Uterus (tissue), 4 donors: ENCODE measurements at places on chromosomes 4 and X. TPM values are rescaled to one million over a fixed set of nuclear protein-coding genes. Genes with fewer than 3 reads are reported as not detected.
A peak's percentile ranks its signal among the peaks of the same experiment; 100 is the strongest.

GRCh38 chrX:65528705-65529340 is 5.8 kb downstream of the LAS1L start:
- H3K27me3 ChIP-seq = no peaks in the 10 kb centered on the region
- H3K27ac ChIP-seq = no peak overlapping the region
- no peaks in the 10 kb centered on the region for H3K36me3 ChIP-seq
- H3K4me1 ChIP-seq = no peaks in the 10 kb centered on the region
- DNase-seq = peak; percentile 38

- H3K27ac ChIP-seq = no peak overlapping the region
- no peaks in the 10 kb centered on the region for H3K27me3 ChIP-seq
- DNase-seq = no peak
- no peaks in the 10 kb centered on the region for H3K4me1 ChIP-seq
These were observed 349.4 kb downstream of the ARHGAP10 start for GRCh38 chr4:148081267-148081666.

- no peak for DNase-seq
- no peak overlapping the region for H3K27ac ChIP-seq
- no peaks in the 10 kb centered on the region for H3K36me3 ChIP-seq
These were observed 23.1 kb upstream of the NAP1L5 start for GRCh38 chr4:88720451-88721428.

DNA sequence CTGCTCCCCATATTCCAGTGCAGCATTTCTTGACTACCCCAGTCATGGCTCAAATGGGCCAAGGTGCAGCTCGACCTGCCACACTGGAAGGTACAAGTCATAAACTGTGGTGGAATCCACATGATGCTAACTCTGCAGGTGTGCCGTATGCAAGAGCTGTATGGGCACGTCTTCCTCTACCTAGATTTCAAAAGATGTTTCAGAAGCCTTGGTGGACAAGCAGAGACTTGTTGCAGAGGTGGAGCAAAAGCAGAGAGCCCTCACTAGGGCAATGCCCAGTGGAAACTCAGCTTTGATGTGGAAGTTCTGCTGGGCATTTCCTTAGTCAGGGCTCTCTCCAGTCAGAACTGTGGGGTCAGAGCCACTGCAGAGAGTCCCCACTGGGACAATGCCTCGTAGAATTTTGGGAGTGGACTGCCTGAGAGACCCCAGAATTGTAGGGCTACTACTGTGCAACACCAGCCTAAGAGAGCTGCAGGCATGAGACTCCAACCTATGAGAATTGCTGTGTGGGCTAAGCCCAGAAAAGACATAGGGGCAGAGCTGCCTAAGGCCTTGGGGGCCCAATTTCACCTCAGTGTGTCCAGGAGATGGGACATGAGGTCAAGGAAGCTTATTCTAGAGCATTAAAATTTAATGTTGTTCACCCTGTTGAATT is 65.7 kb downstream of the BEX3 start:
- no peak for DNase-seq
- H3K4me3 ChIP-seq = no peak overlapping the region
- no peaks in the 10 kb centered on the region for H3K4me1 ChIP-seq
- no peaks in the 10 kb centered on the region for H3K36me3 ChIP-seq
- no peaks in the 10 kb centered on the region for H3K27me3 ChIP-seq

DNA sequence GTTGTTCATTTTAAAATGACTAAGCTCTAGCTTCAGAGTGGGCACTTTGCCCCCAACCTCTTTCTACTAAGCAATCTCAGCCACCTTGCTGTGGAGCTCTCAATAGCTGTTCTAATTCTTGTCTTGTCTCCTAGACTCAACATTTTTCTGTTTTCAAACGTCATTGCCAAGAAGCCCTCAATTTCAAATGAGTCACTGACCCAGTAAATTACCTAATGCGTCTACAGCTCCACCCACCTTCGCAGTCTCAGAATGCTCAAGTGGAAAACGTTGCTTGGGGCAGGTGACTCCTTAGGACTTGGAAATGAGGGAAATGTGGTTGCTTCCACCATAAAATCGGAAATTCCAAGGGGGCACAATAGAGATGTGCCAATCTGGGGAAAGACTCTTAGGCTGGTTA is 59.0 kb downstream of the ING2 start:
- H3K27me3 ChIP-seq = no peaks in the 10 kb centered on the region
- no peaks in the 10 kb centered on the region for H3K4me1 ChIP-seq
- H3K27ac ChIP-seq = no peak overlapping the region
- no peak for DNase-seq
- H3K4me3 ChIP-seq = no peak overlapping the region

DNA sequence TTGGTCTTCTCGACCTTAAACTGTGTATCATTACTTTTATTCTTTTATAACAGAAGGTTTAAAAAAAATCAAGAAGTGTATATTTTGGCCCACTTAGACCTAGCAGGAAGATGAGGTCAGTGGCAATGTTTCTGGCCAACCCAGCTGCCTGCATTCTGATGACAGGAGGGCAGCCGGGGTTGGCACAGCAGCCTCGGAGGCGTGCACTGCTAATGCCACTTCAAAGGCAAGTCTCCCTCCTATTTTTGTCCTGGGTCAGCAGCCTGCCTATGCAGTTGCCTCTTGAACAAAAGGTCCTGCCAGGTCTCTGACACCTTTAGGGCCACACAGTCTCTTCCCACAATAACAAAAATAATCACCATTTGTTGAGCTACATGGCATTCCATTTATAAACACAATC is 89.4 kb upstream of the MYOZ2 start:
- no peaks in the 10 kb centered on the region for H3K27me3 ChIP-seq
- H3K4me3 ChIP-seq = no peak overlapping the region
- peaks cover 6% of the 10 kb centered on the region for H3K4me1 ChIP-seq
- DNase-seq = no peak

GRCh38 chr4:57308301-57308700 is 198.1 kb upstream of the IGFBP7 start:
- H3K27me3 ChIP-seq = no peaks in the 10 kb centered on the region
- no peak overlapping the region for H3K27ac ChIP-seq
- H3K4me1 ChIP-seq = no peaks in the 10 kb centered on the region
- no peaks in the 10 kb centered on the region for H3K36me3 ChIP-seq
- no peak overlapping the region for H3K4me3 ChIP-seq

DNA sequence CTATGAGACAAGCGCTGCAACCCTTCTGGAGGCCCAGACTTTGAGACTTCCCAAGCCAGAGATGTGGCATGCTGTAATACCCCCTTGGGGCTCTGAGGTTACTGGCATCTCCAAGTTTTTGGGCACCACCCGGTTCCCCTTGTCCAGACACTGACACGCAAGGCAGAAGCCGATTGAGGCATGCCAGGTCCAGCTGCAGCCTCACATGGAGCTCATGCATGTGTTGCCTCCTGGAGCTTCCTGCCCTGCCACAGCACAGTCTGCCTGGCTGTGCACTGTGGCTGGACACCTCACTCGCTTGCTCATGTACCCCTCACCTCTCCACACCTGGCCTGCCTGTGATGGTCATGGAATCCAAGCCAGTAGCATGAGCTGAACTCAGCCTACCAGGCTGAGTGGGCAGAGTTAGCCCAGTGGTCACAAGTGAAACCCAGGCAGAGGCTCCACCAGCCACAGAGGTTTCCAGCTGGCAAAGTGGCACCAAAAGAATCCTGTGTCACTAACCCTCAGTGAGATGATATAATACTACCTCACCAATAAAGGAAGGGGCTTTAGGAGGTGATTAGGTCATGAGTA is 789.2 kb upstream of the INTU start:
- no peaks in the 10 kb centered on the region for H3K4me1 ChIP-seq
- no peaks in the 10 kb centered on the region for H3K36me3 ChIP-seq
- DNase-seq = no peak
- H3K27me3 ChIP-seq = no peaks in the 10 kb centered on the region
- H3K27ac ChIP-seq = no peak overlapping the region
- no peak overlapping the region for H3K4me3 ChIP-seq

DNA sequence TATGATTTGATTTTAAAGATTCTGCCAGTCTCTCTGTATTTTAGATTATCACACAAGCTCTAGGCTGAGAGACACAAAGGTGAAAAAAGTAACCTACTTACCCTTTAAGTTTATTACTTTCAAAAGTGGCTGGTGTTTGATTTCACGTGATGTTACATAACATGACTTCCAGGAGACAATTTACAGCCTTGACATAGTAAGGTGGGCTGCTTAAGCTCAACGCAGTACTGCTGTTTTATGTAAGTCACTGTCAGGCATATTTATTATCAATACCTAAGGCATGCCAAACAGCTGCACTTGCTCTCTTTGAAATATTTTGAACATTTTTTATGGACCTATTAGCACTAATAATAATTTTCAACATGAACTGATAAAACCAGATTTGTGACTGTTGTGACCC is 451.5 kb upstream of the FAM241A start:
- no peak overlapping the region for H3K27ac ChIP-seq
- DNase-seq = peak; percentile 21
- no peaks in the 10 kb centered on the region for H3K36me3 ChIP-seq
- H3K4me3 ChIP-seq = no peak overlapping the region
- H3K27me3 ChIP-seq = no peaks in the 10 kb centered on the region

- H3K4me1 ChIP-seq = no peaks in the 10 kb centered on the region
- no peak overlapping the region for H3K4me3 ChIP-seq
- no peaks in the 10 kb centered on the region for H3K27me3 ChIP-seq
- no peak overlapping the region for H3K27ac ChIP-seq
These were observed 136.3 kb downstream of the UBE2K start for GRCh38 chr4:39834269-39834668.

GRCh38 chrX:11665168-11666111 is at the start of gene ARHGAP6:
ARHGAP6 (minus strand) TSS chrX:11665920; CDS start chrX:11664828, 1,092 bp downstream.
- H3K4me1 ChIP-seq = no peaks in the 10 kb centered on the region
- H3K27ac ChIP-seq = peak within 1 kb of the TSS; percentile 81
- peak within 1 kb of the TSS; percentile 55 for H3K4me3 ChIP-seq
- no peaks in the 10 kb centered on the region for H3K27me3 ChIP-seq

DNA sequence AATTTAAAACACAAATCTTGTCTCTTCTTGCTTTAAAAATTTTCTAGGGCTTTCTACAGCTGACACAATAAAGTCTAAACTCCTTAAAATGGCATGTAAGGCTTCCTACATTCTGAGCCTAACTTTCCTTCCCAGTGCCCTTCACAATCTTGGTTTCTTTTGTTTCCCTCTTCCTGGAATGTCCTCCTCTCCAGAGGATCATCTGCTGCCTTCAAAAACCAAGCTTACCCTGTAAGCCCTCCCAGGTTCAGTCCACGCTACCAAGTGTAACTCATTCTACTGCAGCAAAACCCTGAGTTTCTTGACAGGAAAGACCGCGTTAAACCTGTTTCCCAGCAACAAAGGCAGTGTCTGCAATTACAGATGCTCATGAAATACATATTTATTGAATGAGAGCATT is 91.3 kb downstream of the SHISA3 start:
- H3K4me3 ChIP-seq = no peak overlapping the region
- no peaks in the 10 kb centered on the region for H3K4me1 ChIP-seq
- no peaks in the 10 kb centered on the region for H3K27me3 ChIP-seq
- DNase-seq = no peak

DNA sequence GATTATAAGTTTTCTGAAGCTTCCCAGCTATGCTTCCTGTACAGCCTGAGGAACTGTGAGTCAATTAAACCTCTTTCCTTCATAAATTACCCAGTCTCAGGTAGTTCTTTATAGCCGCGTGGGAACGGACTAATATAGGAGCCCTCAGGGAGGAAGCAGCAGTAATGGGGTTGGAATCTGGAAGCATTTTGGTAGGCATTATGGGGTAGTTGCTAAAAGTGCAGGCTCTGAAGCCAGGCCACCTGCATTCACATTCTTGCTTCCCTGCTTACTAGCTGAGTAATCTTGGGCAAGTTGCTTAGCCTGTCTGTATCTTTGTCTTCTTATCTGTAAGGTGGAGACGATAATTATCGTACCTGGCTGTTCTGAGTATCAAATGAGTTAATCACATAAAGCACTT is 137.9 kb upstream of the NHS start:
- H3K36me3 ChIP-seq = no peaks in the 10 kb centered on the region
- H3K27me3 ChIP-seq = no peaks in the 10 kb centered on the region
- DNase-seq = no peak
- no peak overlapping the region for H3K27ac ChIP-seq

- no peak overlapping the region for H3K4me3 ChIP-seq
- H3K27ac ChIP-seq = no peak overlapping the region
- H3K36me3 ChIP-seq = no peaks in the 10 kb centered on the region
- H3K4me1 ChIP-seq = no peaks in the 10 kb centered on the region
- no peaks in the 10 kb centered on the region for H3K27me3 ChIP-seq
These were observed 24.3 kb downstream of the NFKB1 start for GRCh38 chr4:102525504-102525903.

- H3K4me3 ChIP-seq = no peak overlapping the region
- no peak for DNase-seq
- H3K27ac ChIP-seq = peak overlapping the region; percentile 68
These were observed 7.0 kb downstream of the RAI2 start for GRCh38 chrX:17854069-17854468.

RAB39B gene
- total RNA-seq = not detected

UBA1 gene
- total RNA-seq = 187 TPM

STBD1 gene
- 0.77 TPM for total RNA-seq

RIPPLY1 gene
- total RNA-seq = not detected

SPP1 gene
- not detected for total RNA-seq

STPG2 gene
- total RNA-seq = 1.0 TPM

MAGEA8 gene
- not detected for total RNA-seq

PDLIM5 gene
- 283 TPM for total RNA-seq

PAGE5 gene
- not detected for total RNA-seq

BCOR gene
- total RNA-seq = 17.6 TPM

TXK gene
- not detected for total RNA-seq
